ENCODE measurements at places on chromosomes 6 and 20.

GRCh38 chr6:1991332-1991878 is 254.0 kb downstream of the GMDS start:
- DNase-seq: no peak

- no peak for DNase-seq
Observed at GRCh38 chr20:47765691-47766594, 19.3 kb downstream of the SULF2 start.

- no peak for DNase-seq
Observed at GRCh38 chr20:48822879-48823385, 4.9 kb downstream of the PREX1 start.

GRCh38 chr6:13813621-13814175 is 659 bp downstream of the MCUR1 start:
- no peak for DNase-seq

DNA sequence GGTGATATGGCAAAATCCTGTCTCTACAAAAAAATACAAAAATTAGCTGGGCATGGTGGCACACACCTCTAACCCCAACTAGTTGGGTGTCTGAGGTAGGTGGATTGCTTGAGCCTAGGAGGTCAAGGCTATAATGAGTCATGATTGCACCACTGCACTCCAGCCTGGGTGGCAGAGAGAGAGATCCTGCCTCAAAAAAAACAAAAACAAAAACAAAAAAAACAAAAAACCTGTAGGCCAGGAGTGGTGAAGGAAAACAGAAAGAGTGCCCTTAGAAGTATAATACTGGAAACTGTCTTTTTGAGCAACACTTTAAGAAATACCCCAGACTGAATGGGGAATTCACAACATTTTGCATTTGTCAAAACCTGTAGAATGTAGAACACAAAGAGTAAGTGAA is 85.3 kb downstream of the JARID2 start:
- DNase-seq: no peak

- DNase-seq: no peak
Observed at GRCh38 chr6:125781314-125781868, 9.4 kb upstream of the NCOA7 start.

DNA sequence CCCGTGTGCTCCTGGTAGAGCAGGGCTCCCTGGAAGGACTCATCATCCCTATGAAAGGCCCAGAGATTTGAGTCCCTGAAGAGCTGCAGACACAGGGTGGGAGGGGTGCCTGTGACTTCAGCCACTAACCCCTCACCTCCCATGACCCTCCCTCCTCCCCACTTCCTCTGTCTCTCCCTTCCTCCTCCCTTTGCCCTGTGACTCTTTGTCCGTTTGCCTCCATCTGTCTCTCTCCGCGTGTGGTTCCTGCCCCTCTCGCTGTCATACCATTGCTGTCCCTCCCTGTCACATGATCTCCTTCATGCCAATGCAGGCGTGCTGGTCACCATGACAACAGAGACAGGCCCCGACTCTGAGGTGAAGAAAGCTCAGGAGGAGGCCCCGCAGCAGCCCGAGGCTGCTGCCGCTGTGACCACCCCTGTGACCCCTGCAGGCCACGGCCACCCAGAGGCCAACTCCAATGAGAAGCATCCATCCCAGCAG is 19.0 kb downstream of the EPB41L1 start:
- no peak for DNase-seq

GRCh38 chr20:60122671-60123070 is 164.4 kb downstream of the CDH26 start:
- DNase-seq: no peak

- no peak for DNase-seq
Observed at GRCh38 chr6:36607683-36608386, 13.7 kb downstream of the SRSF3 start.

GRCh38 chr20:58038123-58038654 is 190.3 kb downstream of the ANKRD60 start:
- DNase-seq: no peak

GRCh38 chr20:39861381-39861780 is 827.7 kb downstream of the MAFB start:
- no peak for DNase-seq

DNA sequence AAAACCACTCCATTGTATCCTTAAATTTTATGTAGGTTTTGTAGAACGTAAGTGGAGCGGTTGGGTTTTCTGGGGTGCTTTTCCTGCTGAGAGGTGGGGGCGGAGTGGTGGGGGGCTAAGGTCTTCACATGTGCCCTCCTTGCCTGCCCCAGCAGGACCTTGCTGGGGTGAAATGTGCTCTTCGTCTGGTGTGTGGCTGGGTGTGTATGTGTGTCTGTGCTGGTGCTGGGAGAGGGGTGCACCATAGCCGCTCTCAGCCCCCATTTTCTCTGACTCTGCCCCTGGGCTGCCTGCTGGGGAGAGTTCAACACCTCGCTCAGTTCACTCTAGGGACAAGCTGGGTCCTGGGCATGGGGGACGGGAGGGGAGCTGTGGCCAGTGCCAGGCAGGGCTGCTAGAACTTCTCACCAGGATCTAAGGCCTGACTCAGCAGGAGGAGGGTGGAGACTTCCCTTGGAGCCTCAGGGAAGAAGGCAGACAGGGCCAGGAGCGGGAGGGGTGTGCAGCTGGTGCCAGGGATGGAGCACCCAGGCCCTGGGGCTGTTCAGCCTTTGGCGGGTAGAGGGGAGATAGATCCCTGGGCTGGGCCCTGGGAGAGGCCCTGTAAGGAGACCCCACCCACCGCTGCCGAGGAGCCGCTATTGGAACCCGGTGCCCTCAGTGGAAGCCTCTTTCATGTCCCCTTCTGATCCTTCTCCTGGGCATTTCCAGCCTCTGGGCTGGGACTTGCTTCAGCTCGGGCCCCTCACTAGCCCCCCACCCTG is 4.8 kb downstream of the SOX18 start:
- DNase-seq: no peak

All from GM18507 (cell line).